ENCODE measurements at places on chromosomes 7 and 10.

GRCh38 chr10:99369551-99369950, 40.4 kb downstream of the CNNM1 start:
- DNase-seq = no peak

- DNase-seq = peak; percentile 70
Observed at GRCh38 chr7:104328970-104329825, 795 bp downstream of the LHFPL3 start.

DNA sequence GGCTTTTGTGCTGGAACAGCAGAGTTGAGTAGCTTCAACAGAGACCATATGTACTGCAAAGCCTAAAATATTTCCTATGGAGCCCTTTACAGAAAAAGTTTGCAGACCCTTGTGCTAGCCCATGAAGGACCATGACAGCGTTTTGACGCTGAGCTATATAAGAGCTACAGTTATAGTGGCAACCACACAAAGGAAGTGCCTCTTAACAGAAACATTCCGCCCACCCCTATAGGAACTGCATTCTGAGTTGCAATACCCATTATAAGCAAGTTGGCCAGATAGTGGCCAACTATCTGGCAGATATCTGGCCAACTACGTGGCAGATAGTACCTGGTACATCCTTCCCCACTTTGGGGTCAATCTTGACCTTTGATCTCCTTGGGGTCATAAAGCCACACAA, 47.5 kb upstream of the DMBT1 start:
- no peak for DNase-seq

DNA sequence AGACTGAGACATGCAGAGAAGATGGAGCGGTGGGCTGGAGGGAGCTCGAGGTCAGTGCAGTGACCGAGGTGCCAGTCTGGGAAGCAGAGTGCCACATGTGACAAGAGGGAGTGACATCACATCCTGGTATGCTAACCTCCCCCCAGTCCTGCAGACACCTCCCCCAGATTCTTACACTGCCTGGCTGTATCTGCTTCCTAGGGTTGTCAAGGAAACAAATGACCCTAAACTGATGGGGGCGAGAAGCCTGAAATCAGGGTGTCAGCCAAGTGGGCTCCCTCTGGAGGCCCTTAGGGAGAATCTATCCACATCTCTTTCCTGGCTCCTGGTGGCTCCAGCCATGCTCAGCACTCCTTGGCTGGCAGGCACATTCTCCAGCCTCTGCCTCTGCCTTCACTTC, 316.1 kb upstream of the ZMIZ1 start:
- no peak for DNase-seq

GRCh38 chr10:85447690-85448089, 918.9 kb downstream of the GRID1 start:
- no peak for DNase-seq

DNA sequence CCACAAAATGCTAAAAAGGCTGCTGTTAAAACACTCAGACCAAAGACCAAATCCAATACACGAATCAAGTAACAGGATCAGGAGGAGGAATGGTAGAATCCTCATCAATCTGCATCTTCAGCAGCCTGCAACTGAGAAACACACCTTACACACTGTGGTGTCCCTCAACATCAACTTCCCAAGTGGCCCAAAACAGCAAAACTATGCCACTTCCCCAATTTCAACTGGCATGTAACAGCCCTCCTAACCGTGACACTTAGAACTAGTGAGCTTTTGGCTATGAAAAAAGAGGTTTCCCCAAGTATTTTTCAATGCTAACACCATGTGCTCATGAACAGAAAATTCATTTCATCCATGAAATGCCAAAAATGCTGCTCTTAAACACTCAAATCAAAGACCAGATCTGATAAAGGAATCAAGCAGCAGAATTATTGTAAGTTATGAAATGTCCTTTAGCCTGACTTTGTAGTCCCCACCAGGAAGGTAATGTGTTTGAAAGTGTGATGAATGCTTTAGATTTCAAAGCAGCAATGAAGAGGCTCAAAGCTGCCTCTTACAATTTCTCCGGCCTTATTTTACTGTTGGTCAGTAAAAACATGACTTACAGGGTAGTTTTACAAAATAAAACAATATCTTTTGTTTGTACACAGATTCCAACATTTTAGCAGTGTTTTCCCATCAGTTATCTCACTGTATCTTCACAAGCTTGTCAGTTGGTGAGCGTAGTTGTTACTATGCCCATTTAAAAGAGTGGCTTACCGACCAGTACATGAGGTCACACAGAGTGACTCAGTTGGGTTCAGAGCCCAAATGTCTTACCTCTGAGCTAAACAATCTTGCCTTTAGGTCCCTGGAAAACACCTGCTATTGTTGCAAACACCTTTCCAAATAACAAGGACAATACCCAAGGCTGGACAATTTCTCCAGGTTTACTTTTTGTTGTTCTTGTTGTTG, 65.7 kb upstream of the ASAH2 start:
- no peak for DNase-seq

DNA sequence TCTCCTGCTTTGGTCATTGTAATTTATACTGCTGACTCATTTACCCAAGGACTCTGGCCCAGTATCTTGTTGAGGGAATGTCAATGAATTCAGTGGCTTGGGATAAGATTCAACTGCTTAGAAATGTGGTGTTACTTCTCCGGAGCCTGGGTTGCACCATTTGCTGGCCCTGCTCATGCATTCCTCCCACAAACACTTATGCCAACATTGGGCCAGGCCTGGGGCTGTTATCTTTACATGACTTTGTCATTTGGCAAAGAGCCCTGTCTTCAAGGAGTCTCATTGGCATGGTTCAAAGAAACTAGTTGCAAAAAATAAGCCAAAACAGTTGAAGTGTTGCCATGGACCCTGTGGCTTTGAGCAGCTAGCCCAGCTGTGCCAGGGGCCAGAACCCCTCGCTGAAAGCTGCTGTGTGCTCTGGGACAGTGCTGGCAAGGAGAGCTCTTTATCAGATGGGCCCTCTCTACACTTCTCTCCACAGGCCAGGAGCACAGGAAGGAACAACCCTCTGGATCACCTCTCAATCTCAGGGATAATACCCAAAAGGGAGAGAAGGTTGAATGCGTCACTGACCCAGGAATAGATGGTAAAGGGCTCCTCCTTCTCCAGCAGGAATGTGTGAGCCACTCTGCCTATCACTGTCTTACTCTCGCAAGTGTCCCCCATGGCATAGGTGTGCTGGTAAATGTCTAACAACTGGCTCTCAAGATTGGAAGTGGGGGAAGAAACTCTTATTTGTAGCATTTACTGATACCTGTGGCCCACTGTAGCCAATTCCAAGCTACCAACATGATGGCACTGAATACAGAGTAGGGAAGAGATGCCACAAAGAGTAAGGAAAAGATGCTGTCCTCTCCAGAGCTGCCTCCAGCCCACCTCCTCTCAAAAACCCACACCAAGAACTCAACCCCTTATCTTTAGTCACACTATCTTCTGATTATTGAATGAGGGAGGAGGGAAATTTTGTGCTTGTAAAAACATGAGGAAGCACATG, 23.5 kb upstream of the PDE1C start:
- DNase-seq = no peak

DNA sequence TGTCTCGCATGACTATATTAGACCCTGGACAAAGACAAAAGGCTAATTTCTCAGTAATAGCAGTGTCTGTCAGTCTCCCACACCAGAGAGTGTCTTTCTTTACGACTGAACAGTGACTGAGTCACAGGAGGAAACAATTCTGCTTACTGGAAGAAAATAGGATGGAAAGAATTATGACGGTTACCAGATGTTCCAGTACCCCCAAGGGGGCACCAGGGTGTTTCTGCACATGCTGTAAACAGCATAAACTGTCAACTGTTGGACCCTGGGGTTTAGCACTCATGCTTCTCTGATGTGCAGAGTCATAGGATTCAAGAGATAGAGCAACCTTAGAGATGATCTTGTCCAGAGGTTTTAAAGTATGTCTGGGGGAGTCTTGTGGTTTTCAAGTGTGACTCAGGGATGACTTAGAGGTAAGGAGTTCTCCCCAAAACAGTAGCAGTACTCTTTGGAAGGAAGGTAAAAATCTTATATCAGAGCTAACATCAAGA, 291.7 kb downstream of the THSD7A start:
- DNase-seq = peak; percentile 79

- no peak for DNase-seq
Observed at GRCh38 chr10:33386926-33387325, 52.5 kb upstream of the NRP1 start.

DNA sequence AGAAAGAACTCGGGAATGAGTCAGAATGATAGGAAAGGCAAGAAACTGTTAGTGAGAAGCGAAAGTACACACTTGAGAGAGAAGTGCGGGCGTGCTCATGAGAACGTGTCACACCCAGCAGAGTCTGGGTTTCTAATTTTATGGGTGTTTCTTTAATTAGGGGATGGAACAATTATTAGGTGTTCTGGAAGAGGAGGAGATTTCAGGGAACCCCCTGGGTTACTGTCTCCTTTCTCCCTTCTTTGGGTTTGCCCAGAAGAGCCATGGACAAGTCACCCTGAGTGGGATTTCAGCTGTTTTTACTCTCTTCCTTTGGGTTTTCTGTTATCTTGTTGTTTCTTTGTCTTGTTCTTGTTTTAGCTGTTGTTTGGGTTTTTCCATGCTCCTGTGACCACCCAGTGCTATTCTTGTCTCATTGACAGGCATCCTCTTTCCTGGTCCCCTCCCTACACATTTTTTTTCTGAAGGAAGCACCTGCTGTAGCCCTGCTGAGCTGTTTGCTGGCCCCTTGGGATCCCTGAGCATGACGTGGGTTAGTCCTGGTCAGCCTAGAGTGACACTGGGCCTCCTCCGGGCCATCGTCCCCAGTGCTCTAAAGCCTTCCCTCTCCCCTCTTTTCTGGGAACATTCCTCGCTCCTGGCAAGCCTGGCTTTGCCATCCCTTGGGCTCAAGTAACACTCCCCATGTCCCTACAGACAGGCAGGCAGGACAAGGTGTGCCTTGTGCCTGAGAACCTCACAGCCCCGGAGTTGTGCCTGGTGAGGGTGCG, 3.5 kb downstream of the SH2D4B start:
- no peak for DNase-seq

GRCh38 chr7:115722302-115722977, 308.1 kb downstream of the TFEC start:
- peak; percentile 86 for DNase-seq

DNA sequence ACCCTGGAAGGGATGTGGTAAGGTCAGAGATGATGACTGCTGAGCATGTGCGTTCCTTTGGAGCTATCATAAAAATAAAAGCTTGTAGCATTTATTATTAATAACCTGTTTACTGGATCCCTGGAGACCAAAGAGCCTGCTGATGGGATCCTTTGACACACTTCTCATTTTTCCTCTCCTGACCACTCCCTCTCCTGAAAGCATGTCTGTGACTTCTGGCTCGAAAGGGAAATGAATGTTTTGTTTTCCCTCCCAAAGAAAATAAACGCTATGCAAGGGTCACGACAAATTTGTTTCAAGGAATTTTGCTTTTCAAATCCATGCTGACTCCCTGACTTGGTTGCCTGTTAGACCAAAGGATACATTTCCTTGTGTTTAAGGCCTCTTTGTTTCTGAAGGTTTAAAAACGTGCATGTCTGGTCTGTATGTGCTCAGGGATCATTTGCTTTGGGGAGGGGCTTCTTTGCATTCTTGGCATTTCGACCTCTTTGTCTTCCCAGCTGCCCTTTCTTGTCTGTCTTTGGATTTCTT, 185.1 kb upstream of the AGK start:
- DNase-seq = peak; percentile 18

- peak; percentile 14 for DNase-seq
Observed at GRCh38 chr7:117572856-117573620, 93.2 kb downstream of the CFTR start.

GRCh38 chr10:25261110-25261509, 86.3 kb downstream of the GPR158 start:
- peak; percentile 77 for DNase-seq

- no peak for DNase-seq
Observed at GRCh38 chr7:73761854-73762658, 8.0 kb downstream of the CLDN3 start.

DNA sequence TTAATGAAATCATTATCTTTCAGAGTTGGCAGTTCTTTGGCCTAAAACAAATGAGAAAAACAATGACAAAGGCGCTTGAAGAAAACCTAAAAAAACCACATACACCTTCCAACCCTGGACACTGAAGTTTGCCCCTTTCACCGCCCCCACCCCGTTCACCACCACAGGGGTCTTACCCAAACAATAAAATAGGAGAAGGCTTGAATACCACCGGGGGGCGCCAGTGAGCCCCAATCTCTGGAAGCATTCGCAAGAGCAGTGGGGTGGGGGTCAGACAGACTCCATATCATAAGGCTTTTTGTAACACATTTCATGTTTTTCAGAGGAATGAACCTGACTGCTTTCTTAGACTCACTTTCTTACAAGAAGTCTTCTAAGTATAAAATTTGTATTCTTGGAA, 163.6 kb downstream of the PIP4K2A start:
- DNase-seq = peak; percentile 46

- DNase-seq = no peak
Observed at GRCh38 chr7:110922906-110923305, 168.0 kb upstream of the LRRN3 start.

GRCh38 chr7:111183321-111183720, 92.4 kb downstream of the LRRN3 start:
- DNase-seq = peak; percentile 27

DNA sequence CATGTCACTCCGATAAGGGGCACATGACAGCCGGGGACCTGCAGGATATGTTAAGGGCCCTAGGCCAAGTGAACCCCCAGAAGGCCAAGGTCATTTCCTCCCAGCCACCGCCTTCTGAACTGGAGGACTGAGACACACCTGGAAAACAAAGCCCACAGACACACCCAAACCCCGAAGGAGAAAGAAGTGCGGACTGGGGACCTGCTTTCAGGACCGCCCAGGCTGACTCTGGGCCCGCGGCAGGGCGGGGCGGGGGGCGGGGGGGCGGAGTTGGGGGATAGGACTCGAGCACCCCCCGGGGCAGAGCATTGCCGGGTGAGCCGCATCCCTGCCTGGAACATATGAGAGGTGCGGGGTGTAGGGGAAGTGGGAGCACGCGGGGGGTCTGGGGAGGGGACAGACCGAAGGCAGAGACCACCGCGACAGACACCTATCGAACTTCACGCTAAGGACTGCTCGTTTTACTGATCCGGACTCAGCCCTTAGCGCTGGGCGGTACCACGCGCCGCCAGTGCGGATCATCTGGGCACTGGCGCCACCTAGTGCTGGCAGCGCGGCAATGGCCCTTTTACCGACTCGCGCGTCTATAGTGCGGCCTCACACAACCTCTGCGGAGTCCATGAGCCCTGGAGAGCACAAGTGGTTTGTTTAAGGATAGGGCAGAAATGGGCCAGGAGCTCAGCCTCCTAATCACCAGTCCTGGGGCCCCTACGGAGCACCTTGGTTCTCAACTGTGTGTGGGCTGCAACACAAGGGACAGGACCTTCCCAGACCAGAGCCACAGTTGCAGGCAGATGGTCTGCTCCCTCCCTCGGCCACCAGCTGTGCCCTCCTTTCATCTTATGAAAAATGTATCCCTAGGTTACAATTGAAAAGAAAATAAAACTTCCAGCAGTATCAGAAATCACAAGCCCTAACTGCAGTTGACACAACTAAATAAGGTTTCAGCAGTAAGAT, 157.6 kb downstream of the HERPUD2 start:
- peak; percentile 79 for DNase-seq

GRCh38 chr7:105734233-105734632, 142.2 kb downstream of the ATXN7L1 start:
- DNase-seq = peak; percentile 77

GRCh38 chr10:53406532-53406931, 633.9 kb upstream of the MBL2 start:
- no peak for DNase-seq

- no peak for DNase-seq
Observed at GRCh38 chr10:86363184-86363832, 3.3 kb downstream of the GRID1 start.
